ENCODE measurements at places on chromosomes 5 and 9.

GRCh38 chr9:8437876-8438275 is 638.3 kb upstream of the DMAC1 start:
- DNase-seq = no peak

DNA sequence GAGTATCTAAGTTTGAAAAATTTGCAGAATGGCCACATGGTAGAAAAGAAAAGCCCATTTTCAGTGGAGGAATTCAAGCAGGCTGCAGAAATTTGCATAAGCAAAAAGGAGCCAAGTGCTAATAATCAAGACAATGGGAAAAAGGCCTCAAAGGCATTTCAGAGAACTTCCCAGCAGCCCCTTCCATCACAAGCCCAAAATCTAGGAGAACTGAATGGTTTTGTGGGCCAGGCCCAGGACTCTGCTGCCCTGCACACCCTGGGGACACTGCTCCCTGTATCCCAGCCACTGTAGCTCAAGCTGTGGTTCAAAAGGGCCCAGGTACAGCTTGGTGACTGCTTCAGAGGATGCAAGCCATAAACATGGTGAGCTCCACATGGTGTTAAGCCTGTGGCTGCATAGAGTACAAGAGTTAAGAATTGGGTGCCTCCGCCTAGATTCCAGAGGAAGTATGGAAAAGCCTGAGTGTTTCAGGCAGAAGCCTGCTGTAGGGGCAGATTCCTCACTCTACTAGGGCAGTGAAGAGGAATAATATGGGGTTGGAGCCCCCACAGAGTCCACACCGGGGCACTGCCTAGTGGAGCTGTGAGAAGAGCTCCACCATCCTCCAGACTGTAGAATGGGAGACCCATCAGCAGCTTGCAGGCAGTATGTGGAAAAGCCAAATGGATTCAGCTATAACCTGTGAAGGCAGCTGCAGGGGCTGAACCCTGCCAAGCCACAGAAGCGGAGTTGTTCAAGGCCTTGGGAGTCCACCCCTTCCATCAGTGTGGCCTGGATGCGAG is 720.7 kb upstream of the CTNND2 start:
- no peak for DNase-seq

DNA sequence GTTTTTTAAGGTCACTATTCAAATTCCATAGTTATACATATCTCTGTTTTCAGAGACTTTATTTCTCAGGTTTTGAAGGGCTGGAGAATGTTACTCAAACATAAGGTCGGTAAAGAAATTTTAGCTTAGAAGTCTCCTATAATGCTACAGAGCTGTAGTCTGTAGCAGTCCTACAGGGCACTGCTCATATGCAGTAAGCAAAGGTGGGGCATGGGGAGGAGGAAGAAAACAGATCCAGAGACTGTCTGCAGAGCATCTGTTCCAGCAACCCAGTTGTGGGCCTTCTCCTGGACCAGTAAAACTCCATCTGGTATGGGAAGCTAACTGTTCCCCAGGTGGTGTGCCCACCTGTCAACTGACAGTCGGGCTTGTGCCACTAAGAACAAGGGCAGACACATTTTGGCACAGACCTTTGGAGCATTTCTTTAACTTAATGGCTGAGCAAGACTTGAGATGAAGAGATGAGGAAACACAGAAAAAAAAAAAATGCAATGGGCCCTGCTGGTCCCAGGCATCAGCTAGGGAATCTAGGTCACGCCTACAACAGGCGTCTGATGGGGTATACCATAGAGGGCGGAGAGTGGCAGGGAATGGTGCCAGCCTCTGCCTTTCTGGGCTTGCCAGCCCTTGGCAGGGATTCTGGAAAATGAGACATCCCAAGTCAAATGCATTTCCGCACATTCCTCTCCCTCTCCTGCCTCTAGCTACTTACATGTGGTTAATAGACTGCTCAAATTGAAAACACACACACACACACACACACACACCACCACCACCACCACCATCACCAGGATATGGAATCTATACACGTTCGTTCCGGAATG is 218.9 kb downstream of the ARL15 start:
- no peak for DNase-seq

DNA sequence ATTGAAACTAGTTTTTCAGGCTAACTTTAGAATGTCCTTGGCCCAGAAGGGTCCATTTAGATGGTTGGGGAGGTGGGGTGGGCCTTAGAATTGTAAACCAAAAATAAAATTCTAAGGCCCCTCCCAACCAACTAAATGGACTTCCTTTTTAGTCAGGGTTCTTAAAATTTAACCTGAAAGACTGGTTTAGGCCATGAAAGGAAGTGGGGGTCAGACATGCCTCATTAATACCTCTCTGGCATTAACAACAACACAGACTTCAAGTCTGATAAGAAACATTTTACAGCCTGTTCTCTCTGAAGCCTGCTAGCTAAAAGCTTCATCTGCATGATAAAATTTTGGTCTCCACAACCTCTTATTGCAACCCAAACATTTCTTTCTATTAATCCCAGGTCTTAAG is 65.5 kb upstream of the TNC start:
- DNase-seq = no peak

GRCh38 chr5:176441921-176442323 is 6.3 kb upstream of the FAF2 start:
- no peak for DNase-seq

DNA sequence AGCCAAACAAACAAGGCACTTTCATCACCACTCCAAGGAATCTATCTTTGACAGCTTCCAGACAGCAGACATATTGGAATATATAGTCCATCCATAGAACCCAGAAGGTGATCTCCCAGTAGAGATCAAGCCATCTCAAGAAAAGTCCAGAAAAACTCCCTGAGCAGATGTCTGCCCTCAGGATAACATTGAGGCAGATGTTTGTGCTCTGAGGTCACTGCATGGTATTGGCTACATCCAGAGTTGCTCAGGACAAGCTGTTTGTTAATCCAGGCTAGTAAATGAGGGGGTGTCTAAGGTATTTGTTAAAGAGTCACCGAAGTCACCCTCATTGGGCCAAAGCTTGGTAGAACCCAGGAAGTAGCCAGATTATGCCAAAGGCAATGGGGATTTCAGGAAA is 556.3 kb upstream of the KLF4 start:
- DNase-seq = no peak

GRCh38 chr5:79261897-79262296 is 26.0 kb downstream of the JMY start:
- DNase-seq = no peak

DNA sequence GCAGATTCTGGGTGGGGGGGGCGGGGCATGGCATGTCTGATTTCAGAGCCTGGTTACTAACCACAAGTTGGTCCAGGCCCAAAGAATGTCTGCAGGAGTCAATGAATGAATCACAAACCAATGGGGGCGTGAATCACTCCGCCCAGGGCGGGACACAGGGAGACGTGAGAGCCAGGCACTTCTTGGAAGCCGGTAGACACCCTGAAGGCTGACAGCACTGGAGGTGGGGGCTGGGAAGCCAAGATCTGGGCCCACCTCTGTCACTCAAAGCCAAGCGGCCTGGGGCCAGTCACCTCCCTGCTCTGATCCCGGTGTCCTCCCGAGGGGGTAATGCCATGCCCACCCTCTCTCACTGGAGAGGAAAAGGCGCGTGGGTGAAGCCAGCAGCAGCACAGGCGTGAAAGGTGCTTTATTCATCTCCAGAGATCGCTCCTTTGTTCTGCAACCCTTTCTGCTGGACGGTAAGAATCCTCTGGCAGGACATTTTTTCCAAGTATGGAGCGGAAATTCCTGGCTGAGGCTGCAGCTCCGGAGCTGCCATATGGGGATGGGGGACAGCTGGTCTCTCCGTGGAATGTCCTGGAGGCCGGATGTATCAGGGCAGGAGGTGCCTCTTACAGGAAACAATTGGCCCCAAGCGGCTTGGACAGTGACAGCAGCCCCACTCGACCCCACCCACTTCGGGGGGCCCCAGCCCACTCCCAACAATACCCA is 85.0 kb downstream of the STK10 start:
- DNase-seq = peak; percentile 27

GRCh38 chr9:96587338-96588315 is 32.0 kb downstream of the CDC14B start:
- DNase-seq = no peak

- no peak for DNase-seq
Observed at GRCh38 chr5:164057121-164057520, 551.7 kb downstream of the MAT2B start.

GRCh38 chr5:158933494-158934318 is 166.0 kb downstream of the EBF1 start:
- no peak for DNase-seq

- DNase-seq = no peak
Observed at GRCh38 chr5:167783145-167783817, 508.2 kb upstream of the WWC1 start.

DNA sequence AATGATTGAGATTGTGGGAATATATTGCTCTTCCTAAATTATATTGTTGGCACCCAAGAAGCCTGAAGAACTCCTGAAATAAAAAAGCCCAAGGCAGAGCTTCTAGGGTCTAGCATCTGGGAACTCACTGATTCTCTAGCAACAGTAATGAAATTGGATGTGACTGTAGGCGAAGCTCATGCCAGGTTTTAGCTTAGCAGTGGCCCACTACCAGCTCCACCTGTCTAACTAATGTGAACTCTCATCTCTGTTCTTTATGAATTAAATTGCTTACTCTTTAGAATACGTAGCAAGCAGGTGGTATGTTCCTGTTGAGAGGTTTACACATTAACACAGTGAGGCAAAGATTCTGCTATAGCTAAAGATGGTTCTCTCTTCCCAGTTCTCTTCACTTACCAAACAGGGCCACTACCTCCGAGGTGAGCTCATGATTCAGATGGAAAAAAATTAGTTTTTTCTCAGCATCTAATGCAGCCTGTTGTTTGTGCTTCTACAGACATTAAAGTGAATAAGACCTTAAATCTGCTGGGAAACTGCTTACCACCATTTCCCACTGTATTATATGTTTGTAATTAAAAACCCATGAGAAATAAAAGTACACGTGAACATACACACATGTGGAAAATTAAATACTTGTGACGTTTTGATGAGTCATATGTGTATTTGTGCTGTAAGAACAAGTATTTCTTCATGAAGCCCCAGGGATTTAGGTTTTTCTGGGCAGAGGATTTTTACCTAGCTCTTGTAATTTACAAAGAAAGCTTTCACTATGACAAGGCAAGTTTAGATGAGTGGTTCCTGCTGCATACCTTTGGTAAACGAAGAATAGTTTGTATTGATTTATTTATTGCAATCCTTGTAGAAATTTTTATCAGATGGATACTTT is 360.1 kb downstream of the KDM4C start:
- DNase-seq = no peak

- no peak for DNase-seq
Observed at GRCh38 chr9:115717711-115718173, 435.8 kb upstream of the PAPPA start.

DNA sequence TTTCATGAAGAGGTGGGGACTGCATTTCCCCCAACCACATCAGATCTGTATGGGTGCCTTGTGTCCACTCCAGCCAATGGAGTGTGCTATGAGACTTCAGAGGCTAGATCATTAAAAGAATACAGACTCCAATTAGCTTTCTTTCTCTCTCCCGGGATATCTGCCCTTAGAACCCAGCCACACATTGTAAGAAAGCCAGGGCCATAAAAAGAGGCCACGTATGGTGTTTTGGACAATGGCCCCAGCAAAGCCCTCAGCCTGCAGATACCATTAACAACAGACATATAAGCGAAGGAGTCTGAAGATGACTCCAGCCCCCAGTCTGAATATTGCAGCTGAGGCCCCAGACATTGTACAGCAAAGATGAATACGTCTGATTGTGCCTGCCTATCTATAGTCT is 21.5 kb downstream of the IL6ST start:
- DNase-seq = no peak

- no peak for DNase-seq
Observed at GRCh38 chr5:173764332-173765028, 123.7 kb upstream of the CPEB4 start.

GRCh38 chr9:101566904-101567724 is 27.7 kb downstream of the PPP3R2 start:
- DNase-seq = no peak

DNA sequence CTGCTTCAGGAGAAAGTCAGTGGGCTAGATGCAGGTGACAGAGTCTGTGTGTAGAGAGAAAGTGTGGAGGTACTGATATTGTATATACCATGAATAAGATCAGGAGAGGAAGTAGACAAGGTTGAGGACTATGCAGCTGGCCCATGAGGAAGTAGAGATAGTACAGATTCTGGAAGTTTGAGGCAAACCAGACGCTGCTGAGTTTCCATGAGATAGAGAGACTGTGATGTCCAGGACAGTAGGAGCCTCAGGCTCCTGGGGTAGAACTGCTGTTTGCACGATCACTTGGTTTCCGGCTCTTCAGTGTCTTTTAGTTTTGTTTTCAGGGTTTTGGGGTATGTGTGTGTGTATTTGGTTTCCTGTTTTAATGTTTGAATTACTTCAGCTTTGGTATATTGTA is 13.6 kb downstream of the OTULINL start:
- DNase-seq = no peak

- DNase-seq = no peak
Observed at GRCh38 chr5:129804705-129805104, 56.8 kb downstream of the MINAR2 start.

GRCh38 chr5:1745796-1746370 is 53.8 kb downstream of the MRPL36 start:
- no peak for DNase-seq

GRCh38 chr5:43429706-43430105 is 17.5 kb upstream of the CCL28 start:
- DNase-seq = no peak

DNA sequence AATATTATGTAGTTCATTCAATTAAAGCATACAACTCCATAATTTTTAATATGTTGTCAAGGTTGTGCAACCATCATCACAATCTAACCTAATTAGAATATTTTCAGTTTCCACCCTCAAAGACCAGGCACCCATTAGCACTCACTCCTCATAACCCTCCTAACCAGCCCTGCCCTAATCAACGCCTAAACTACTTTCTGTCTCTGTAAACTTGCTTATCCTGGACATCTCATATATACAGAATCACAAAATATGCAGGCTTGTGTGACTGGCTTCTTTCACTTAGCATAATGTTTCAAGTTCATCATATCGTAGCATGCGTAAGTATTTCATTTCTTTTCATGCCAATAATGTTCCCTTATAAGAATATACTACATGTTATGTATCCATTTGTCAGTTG is 134.8 kb upstream of the NFIL3 start:
- DNase-seq = no peak

- no peak for DNase-seq
Observed at GRCh38 chr5:16780325-16780724, 155.8 kb downstream of the MYO10 start.

DNA sequence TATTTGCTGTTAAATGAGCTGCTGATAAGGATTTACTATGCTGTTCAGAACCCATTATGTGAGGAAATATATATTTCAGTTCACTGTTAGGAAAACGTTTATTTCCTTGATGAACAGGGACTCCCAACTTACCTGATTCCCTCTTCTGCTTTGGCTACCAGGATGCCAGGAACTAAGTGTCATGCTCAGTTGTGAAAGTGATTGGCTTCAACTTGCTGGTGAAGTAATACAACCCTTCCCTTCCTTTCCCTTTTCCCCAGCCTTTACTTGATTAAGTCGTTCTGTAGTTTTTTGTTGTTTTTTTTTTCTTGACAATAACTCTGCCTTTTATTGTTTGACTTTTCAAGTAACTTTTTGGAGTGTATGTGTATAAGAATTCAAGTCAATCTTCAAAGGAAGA is 309.3 kb downstream of the DOCK8 start:
- no peak for DNase-seq

- peak; percentile 19 for DNase-seq
Observed at GRCh38 chr9:75152416-75152815, 64.1 kb downstream of the OSTF1 start.

- no peak for DNase-seq
Observed at GRCh38 chr9:16121168-16121567, 568.3 kb downstream of the CCDC171 start.
